ENCODE measurements at places on chromosomes 12 and 14. TPM values are rescaled to one million over a fixed set of nuclear protein-coding genes. Genes with fewer than 3 reads are reported as not detected.

ANO4 gene
- total RNA-seq: not detected

PLEK2 gene
- total RNA-seq: 57.2 TPM

HCAR3 gene
- not detected for total RNA-seq

PDE6H gene
- not detected for total RNA-seq

ALKBH2 gene
- 73.8 TPM for total RNA-seq
